ENCODE measurements at places on chromosomes 5 and 9.

- DNase-seq: no peak
Measured at GRCh38 chr5:119315516-119315949, 40.3 kb upstream of the TNFAIP8 start.

DNA sequence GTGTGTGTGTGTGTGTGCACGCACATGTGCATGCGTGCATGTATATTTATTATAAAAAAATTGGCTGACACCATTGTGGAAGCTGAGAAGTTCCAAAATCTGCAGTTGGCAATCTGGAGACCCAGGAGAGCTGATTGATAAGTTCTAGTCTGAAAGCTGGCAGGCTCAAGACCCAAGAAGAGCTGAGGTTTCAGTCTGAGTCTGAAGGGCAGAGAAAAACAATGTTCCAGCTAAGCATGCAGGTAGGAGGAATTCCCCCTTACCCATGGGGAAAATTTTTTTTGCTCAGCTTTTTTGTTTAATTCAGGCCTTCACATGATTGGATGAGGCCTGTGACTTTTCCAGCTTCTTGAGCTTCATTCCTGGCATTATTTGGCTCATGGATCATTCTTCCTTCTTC lies 31.2 kb upstream of the ACTBL2 start:
- no peak for DNase-seq

GRCh38 chr5:109786206-109786855 lies 96.6 kb downstream of the MAN2A1 start:
- no peak for DNase-seq

DNA sequence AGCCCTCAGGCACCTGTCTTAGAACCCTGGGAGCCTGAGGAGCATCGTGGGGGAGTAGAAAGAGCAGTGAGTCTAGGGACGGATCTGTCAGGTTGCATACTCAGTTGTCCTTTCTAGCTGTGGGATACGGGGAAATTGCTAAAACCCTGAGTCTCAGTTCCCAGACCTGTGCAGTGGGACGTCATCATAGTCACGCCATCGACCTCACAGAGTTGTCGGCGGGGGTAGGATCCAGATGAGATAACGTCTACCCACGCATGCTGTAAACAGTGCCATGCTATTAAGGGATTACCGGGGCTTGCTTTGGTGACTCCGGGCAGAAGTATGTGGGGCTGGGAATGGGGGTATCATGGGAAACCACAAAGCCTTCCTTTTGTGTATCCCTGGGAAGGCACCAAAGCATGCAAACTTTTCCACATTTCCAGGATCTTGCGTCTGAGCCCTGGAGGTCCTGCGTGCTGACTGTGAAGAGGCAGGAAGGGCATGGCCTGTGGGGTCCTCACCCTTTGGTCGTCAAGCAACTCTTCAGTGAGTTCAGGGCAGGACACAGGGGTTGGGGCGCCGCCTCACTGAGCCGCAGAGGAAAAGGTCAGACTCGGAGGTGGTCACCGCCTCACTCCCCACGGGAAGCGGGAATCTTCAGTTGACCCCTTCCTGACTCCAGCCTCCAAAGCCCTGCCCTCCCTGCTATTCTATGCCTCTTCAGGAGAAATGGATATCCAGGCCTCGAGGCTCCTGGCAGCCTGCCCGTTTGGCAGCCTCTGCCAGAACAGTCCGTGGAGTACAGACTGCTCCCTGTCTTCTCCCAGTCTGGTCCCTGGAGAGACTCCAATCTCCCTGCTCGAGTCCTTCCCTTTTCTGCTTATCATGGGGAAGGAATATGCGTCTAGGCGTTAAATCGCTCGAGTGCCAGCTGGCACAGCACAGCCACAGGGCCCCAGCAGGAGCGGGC lies 186.8 kb upstream of the KLF9 start:
- DNase-seq: no peak

DNA sequence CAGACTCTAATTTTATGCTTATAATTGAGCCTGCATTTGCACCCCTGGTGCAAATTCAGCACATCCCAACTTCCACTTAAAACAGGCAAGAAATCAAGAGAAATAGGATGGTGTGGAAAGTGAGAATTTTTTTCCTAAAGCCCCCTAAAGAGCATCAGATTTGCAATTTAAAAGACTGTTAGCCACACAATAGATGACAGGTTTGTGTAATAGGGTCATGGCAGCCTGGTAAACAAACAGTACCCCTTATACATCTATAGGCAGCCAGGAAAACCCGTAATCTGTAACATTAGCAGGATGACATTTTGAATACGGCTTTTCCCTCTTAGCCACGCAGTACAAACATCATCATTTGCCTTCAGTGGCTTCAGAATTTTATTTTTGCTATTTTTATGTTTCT lies 17.2 kb downstream of the EBF1 start:
- DNase-seq: no peak

DNA sequence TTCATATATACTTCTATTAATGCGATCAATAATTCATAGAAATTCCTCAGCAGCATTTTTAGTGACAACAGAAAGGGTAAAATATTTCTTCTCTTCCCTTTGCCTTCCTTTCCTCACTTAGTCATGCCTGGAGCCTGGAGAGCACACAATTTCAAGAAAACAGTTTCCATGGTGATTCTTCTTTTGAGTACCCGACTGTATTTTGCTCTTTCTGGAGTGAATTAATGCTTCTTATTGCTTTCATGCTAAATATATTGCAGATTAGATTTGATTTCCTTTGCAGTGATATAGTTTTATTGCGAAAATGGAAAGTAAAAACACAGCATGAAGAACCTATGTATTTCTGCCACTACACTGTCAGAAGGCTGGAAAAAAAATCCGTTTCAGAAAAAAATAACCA lies 153.5 kb downstream of the PPP2R2B start:
- no peak for DNase-seq

GRCh38 chr5:31095796-31096195 lies 97.7 kb upstream of the CDH6 start:
- no peak for DNase-seq

GRCh38 chr9:131469951-131470350 lies 32.8 kb upstream of the POMT1 start:
- no peak for DNase-seq

- DNase-seq: no peak
Measured at GRCh38 chr9:89999176-89999533, 394.3 kb downstream of the GADD45G start.

- DNase-seq: no peak
Measured at GRCh38 chr5:23033864-23034263, 180.7 kb upstream of the CDH12 start.

- DNase-seq: no peak
Measured at GRCh38 chr9:117302487-117302886, 112.4 kb downstream of the ASTN2 start.

DNA sequence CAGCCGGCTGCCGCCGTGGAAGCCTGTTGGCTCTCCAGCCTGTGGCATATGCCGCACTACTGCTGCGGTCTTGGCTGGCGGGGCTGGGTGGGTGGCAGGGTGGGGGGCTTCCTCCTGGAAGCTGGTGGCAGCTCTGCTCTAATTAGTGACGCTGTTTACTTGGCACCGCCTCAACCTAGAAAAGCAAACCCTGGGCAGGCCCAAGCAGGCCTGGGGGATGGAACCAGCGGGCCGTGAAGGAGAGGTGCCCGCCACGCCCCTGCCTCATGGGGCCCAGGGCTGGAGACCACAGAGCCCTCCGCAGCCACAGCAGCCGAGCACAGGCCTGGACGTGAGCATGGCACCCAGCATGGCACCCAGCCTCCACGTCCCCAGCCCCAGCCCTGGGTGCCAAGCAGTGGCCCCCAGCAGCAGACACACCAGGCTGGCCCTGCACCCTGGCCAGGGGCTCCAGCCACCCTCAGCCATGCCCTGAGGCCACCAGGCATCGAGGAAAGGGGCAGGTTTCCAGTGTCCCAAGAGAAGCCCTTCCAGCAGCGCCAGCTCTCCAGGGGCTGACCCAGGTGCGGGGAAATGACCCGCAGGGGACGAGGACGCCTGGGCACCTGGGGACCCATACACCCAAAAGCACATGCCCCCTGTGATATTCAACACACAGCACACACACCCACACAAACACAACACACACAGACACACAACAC lies 5.4 kb upstream of the CCDC187 start:
- DNase-seq: no peak

- DNase-seq: no peak
Measured at GRCh38 chr5:122967085-122967484, 69.4 kb downstream of the PPIC start.

DNA sequence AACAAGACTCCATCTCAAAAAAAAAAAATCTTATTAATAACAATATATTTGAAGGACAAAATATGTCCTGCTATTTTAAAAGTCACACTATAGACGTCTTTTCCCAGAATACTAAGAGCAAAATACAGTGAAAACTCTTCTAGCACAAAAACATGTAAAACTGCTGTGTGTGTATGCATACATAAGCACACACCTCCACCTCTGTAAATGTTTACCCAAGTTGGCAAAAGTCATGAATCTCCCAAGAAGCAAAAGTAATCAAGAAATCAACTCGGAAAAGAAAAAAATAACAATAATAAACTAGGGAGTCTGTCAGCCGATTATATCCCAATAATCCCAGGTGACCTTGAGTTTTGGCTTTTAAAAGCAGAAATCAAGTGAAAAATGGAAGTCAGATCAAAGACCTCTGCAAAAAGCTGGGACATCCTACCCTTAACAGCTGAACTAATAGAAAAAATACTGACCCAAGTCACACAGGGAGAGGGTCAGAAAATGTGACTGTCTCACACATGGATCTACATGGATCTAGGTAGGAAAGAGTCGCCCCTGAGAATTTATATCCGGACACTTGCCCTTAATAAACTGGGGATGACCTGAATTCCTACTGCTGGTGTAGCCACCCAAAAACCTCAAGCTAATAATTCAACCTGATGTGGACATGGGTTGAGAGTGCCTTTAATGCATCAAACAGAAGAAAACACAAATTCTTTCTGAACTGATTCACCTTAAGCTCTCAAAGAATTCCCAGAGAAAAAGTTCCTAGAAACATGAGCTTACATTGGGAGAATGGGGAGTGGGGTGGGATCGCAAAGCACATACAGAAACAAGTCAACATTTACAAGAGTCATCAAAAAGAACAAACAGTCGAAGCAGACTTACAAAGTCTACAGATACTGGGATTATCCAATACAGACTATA lies 29.9 kb downstream of the LPAR1 start:
- DNase-seq: no peak

DNA sequence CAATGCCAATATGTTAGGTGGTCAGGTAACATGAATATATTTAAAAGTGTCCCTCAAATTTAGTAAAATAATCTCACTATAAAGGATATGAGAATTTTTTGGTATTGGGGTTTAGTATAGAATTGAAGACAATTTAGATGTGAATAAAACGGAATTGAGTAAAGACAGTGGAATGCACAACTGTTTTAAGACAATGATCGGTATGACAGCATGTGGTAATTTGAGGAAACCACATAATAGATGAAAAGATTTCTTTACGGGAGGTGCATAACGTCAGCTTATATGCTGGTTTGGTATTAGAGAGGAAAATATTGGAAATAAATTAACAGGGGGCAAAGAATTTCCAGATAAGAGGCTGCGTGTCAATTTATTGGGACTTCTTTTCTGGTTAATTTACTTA lies 1043.2 kb downstream of the CDH18 start:
- no peak for DNase-seq

DNA sequence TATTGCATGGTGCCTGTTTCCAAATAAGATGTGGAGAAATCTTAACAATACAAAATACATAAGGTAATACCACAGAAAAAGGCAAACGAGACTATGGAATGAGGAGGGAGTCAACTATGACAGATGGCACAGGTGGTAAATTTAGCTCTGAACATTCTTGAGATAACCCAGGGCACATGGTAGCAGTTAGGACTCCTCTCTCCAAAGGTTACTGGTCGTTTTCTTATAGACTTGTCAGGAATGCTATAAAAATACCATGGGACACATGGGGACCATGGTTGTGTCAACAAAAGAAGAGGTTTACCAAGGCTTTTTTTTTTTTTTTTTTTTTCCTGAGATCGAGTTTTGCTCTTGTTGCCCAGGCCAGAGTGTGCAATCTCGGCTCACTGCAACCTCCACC lies 209.4 kb upstream of the RFX3 start:
- no peak for DNase-seq

- no peak for DNase-seq
Measured at GRCh38 chr5:176685010-176685409, 37.7 kb downstream of the TSPAN17 start.

DNA sequence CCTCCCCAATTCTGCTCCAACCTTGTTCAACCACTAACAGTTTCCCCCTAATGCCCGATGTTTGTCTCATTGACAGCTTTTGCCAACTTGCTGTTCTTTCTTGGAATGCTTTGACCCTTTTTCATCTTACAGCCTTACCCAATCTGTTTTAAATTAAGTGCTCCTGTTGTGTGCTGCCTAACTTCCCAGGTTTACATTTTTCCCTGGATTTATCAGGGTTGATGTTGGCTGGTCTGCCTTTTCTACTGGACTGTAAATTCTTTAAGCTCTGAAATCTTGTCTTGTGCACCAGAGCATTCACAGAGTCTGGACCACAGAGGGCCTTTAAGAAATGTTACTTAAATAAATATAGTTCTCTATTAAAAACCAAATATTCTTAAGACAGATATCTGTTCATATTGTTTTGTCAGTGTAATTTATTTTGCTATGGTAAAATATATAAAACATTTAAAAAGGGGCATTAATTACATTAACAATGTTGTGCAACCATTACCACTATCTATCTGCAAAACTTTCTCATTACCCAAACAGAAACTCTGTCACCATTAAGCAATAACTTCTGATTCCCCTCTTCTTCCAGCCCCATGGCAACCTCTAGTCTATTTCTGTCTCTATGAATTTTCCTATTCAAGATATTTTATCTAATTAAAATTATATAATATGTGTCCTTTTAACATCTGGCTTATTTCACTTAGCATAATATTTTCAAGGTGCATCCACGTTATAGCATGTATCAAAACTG lies 73.0 kb downstream of the OSTF1 start:
- DNase-seq: no peak

GRCh38 chr9:121201045-121201737 lies 478 bp downstream of the RAB14 start:
- DNase-seq: no peak

GRCh38 chr5:20524991-20525529 lies 537.1 kb upstream of the CDH18 start:
- DNase-seq: no peak

- no peak for DNase-seq
Measured at GRCh38 chr9:91837981-91838731, 111.9 kb downstream of the ROR2 start.

GRCh38 chr9:12666813-12667212 lies 26.4 kb upstream of the TYRP1 start:
- DNase-seq: no peak

DNA sequence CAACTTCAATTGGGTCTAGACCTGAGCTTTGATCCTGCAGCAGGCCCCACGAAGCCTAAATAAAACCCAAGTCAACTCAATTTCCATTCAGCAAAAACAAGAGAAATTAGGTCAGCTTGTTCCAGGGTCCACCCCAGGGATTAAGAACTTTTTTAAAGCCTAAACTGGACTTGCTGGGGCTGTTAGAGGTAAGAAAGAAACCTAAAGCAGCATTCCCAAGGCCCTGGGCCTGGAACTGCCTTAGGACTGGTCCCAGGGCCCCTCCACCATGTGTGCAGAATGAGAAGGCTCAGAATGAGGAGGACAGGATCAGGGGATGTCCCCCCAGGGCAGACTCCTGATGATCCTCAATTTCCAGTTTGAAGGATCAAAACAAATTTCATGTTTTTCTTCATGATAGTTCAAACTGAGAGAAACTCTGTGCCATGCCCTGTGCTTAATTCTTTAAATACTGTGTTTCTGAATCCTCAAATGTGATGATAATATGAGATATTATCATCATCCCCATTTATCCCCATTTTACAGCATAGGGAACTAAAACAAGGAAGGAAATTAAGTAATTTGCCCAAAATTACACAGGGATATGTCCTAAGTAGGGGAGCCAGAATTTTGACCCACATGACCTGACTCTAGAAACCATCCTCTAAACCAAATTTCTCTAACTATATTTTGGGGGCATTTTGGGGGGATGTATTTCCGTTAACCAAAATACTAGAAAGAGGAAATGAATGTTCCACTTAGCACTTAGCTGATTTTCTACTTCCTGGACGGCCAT lies 64.5 kb downstream of the DENND1A start:
- no peak for DNase-seq
